ENCODE measurements at places on chromosomes 5 and 9.

DNA sequence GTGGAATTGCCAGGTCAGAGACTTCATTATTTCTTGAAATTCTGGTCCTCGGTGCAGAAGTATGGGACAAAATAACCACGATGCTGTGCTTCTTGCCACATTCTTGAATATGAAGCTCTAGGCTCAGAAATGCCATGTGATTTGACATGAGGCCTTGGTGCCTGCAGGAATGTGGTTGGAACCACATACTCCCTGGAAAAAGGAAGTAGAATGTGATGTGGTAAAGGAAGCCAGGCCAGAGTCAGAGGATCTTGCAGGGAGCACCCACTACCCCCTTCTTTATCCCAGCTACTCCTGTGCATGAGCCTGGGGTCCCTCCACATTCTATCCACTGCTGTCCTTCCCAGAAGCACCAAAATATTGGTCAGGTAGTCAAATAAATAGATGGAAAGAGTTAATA is 80.9 kb downstream of the FOXD1 start:
- no peak for DNase-seq

DNA sequence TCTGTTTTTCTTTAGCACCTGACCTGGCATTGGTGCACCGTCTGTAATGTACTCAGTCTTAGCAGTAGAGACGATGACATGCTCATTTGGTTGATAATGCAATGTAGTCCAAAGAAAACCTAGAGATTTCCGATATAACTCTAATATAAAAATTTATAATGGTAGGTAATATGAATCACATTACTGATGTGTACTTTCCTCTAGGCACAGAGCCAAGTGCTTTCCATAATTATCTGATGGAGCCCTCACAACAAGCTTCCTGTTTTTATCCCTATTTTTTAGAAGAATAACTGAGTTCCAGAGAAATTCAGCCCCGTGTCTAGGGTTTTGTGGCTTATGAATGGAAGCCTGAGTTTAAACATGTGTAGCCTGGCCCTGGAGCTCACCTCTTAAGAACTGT is 53.7 kb downstream of the KDM4C start:
- DNase-seq: no peak

GRCh38 chr9:108300306-108301287 is 555.2 kb downstream of the ACTL7B start:
- no peak for DNase-seq

GRCh38 chr9:129923589-129923988 is 88.3 kb downstream of the USP20 start:
- DNase-seq: no peak

- DNase-seq: no peak
Observed at GRCh38 chr5:159427180-159428012, 97.1 kb upstream of the IL12B start.

DNA sequence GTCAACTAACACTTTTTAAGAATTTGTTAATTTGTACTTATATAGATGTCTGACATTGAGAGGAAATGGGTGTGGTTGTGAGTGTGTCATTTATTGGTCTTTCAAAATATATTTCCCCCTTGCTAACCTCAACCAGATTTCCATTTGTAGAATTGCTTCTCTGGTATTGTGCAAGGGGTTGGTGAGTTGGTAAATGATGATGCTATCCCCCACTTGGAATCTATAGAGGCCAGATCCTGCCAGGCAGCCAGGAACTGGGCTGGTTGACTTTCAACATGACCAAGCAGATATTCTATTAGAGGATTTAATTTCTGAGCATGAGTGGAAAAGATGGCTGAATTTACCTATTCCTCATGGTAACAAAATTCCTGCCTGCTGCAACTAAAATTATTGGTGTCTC is 306.6 kb upstream of the KIF2A start:
- no peak for DNase-seq

DNA sequence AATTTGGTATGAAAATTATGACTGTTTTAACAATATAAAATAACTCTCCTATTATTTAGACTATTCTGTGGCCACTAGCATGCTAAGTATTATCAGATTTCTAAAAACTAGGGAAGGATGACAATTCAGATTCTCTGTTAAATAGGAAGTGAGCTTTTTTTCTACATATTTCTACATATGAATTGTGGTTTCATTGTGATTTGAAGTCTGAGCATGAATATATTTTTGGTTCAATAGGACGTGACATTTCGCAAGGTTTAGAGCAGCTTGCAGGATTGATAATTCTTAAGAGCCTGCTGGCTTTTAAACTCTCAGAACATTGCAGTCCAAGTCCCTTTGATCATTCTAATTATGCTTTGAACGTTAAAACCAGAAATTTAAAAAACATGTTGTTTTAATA is 82.9 kb downstream of the ADGRV1 start:
- no peak for DNase-seq

DNA sequence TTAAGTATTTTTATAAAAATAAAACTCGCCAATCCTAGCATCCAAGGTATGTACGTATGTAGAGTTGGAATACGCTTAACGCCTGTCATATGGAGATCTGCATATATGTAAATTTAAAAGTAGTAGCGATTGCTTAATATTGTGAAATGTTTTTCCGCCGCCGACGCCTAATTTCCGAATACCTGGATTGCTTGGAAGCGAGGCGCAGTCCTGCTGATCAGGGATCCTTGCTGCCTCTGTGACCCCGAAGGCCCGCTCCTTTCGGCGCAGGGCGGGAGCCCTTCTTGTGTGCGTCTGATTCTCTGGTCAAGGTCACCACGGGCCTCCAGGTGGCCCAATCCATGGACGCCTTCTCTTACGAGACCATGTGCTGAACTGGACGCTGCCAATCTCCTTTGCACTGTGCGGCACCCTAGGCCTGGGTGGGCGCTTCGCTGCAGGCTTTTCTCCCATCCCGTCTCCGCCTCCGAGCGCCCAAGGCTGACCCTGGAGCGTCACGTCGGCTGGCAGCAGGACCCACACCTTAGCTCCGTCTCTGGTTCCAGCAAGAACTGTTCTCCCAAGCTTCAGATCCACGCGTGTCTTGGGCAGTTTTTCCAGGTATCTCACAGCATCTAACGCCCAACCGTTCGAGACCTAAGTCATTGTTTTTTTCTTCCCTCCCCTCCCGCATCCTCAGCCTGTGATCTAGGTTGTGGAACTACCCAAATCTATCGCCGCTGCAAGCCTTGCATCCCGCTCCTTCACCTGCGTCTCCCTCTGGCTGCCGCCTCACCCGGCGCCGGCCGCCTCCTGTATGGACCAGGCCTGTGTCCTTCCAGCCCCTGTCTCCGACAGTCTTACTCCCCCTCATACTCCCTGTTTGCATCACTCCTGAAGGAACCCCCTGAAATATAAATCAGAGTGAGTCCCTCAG is 3.6 kb upstream of the TRIM41 start:
- DNase-seq: no peak

GRCh38 chr5:170819824-170820223 is 36.3 kb downstream of the GABRP start:
- DNase-seq: no peak

GRCh38 chr5:154117930-154118329 is 72.6 kb upstream of the GALNT10 start:
- no peak for DNase-seq

DNA sequence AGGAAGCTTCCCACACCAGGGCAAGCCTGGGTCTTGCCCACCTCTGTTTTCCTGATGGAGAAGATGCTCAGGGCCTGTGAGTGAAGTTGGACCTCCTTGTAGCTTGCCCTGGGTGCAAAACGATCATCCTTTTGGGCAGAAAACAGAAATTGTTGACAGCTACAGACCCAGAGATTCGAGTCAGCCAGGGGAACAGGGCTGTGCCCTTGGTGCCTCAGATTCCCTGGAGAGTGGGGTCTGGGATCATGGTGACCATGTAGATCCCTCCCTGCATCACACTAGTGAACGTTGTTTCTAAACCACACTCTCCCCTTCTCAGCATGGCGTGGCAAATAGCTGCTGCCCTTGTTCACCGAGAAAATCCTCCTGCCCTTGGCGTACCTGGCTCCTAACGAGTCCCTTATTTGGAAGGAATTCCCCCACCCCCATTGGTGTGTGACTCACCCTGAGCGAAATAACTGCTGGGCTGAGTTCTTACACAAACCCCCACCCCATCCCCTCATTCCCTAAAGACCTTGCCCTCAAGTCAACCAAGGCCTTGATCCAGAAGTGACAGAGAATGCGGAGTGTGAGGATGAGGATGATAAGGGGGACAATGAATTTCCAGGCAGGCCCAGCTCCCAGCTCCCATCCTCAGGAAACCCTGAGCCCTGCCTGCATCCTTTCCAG is 1.1 kb upstream of the DCANP1 start:
- no peak for DNase-seq

DNA sequence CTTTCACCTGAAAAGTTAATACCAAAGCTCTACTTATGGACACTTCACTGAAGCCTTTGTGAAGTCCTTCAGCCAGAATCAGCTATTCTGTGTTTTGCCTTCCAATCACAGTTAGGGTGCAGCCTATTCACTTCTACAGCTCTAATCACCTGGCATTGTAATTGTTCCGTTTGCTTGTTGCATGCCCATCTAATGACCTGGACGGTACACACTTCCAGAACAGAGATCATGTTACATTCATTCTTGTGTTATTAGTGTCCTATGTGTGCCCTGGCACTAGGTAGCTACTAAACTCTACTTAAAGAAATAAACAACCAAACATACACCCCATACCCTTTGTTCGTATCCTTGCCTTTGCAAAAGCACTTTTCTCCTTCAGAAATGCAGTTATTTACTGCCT is 1162.9 kb upstream of the WWC1 start:
- DNase-seq: no peak

GRCh38 chr5:112811023-112811422 is 50.1 kb upstream of the SRP19 start:
- DNase-seq: no peak

- no peak for DNase-seq
Observed at GRCh38 chr5:139849942-139850341, 54.3 kb downstream of the PSD2 start.

DNA sequence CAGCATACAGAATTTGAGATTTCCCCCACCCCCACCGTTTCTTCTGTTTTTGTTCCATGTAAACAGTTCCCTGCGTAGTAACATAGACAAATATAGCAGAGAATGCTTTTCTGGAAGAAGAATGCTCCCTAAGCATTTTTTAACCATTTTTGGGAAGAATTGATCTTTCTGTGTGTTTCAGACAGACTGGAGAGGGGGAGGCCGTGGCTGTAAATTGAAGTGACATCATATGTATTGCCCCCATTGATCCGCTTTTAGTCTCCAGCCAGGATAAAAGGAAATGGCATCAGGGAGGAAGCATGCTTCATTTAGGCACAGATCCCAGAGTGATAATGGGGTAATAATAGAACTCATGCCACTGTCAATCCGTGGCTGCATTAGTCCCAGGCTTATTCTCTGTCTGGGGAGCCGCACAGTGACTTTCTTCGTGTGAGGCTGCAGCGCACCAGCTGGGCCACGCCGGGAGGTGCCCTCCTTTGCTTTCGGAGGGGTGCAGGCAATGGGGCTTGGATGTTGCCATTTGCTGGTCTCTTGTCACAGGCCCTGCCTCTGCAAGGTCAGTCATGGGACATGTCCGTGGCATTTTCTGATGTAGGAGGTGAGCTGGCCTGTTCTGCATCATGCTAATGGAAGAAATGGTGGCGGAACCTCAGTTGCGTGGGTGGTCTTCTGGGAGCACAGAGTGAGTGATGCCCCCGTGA is 261.5 kb downstream of the FANCC start:
- no peak for DNase-seq
